ENCODE measurements at places on chromosomes 3 and 15. TPM values are rescaled to one million over a fixed set of nuclear protein-coding genes. Genes with fewer than 3 reads are reported as not detected.

DNA sequence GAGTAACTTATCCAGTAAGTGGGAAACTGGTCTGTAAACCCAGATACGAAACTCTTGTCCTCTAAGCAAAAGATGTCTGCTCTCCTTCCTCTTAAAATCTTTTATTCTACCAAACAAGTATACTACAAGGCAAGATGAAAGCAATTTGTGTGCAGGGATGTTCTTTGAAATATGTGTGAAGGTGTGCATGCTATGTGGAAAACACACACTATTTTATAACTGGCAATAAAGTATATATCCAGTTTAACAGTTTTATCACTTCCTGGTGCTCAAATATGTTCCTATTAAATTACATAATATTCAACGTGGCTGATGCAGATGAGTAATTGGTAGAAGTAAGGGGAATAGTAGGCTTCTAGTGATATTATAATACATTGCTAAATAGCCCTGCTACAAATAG lies 566.5 kb downstream of the ROBO2 start:
- DNase-seq: no peak

- no peak for DNase-seq
Measured at GRCh38 chr15:74451861-74452835, 8.8 kb downstream of the UBL7 start.

ATP6V1A gene
- polyA plus RNA-seq: 16.7 TPM

GRCh38 chr3:94990952-94991705 lies 928.3 kb downstream of the NSUN3 start:
- DNase-seq: no peak

- no peak for DNase-seq
Measured at GRCh38 chr15:97959724-97960363, 659 bp upstream of the ARRDC4 start.

- DNase-seq: no peak
Measured at GRCh38 chr15:55707951-55708350, 35.0 kb downstream of the PRTG start.

- DNase-seq: no peak
Measured at GRCh38 chr3:6799264-6799915, 61.5 kb upstream of the GRM7 start.

SERF2 gene
- 489 TPM for polyA plus RNA-seq

DNA sequence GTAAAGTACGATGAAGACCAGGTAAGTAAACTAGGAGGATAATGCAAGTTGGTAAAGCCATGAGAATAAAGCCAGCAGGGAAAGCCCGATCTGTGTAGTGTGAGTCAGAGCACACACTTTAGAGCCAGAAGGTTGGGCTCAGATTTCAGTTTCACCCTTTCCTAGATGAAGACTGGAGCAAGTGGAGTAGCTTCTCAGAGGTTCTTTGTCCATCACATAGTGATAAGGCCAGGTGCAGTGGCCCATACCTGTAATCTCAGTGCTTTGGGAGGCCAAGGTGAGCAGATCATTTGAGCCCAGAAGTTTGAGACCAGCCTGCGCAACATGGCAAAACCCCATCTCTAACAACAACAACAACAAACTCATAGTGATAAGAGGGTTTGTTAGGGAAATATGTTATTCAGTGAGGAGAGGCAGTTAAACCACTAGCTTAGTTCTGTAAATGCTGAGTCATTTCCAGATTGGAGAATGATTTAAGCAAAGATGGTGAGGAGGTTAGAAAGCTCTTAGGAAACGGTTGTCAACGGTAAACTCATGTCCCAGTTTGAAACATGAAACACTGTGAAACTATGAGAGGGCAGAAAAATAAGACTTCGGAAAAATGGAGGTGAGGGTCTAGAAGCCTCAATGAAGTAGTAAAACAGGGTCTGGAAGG lies 39.0 kb downstream of the IL12A start:
- no peak for DNase-seq

DNA sequence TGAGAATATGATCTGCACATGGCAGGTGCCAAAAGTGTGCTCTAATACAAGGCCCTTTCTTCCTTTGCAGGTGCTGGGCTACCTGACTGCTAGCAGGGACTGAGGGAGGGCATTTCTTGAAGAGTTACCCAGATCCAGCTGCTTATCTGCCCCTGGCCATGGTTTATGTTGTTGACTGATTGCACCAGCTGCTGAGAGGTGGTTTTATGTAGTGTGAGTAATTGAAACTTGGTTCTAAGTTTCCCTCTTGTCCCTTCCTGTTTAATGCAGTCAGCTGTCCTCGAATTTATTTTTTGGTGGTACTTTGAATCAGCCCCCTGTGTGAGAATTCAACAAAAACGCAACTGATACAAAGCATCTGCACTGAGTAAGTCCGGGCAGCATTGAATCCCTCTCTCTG lies 288.3 kb upstream of the C2CD4B start:
- DNase-seq: no peak

GRCh38 chr3:86792316-86792715 lies 198.6 kb downstream of the VGLL3 start:
- DNase-seq: no peak

DNA sequence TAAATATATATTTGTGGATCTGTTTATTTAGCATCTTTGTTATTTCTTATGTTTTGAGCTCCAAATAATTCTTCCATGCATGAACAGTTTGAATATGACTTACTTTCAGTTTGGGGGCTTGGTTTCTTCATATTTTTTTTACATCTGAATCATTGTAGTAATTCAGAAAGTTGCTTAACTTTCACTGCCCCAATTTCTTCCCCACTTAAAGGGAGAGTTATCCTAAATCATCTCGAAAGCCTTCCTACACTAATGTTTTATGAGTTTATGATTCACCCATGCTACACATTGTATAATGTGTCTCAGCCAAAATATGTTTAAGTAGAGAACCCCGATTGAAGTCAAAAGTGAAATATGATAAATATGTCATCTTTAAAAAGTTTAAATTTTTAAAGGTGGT lies 47.8 kb downstream of the SPRED1 start:
- no peak for DNase-seq

TGFBR2 gene
- polyA plus RNA-seq: 52.1 TPM

- peak; percentile 50 for DNase-seq
Measured at GRCh38 chr15:99755692-99756409, 22.6 kb upstream of the LYSMD4 start.

GRCh38 chr15:91136386-91136923 lies 36.4 kb downstream of the SV2B start:
- DNase-seq: no peak

GRCh38 chr3:185613016-185613415 lies 26.9 kb downstream of the SENP2 start:
- no peak for DNase-seq

Measured in forelimb muscle (tissue), 1 donor.